ENCODE measurements at places on chromosomes 4 and X.
A peak's percentile ranks its signal among the peaks of the same experiment; 100 is the strongest.

GRCh38 chrX:39730662-39731329 lies 367.0 kb downstream of the BCOR start:
- DNase-seq = peak; percentile 52

GRCh38 chrX:120365320-120365719 lies 3.4 kb downstream of the ATP1B4 start:
- DNase-seq = peak; percentile 4

DNA sequence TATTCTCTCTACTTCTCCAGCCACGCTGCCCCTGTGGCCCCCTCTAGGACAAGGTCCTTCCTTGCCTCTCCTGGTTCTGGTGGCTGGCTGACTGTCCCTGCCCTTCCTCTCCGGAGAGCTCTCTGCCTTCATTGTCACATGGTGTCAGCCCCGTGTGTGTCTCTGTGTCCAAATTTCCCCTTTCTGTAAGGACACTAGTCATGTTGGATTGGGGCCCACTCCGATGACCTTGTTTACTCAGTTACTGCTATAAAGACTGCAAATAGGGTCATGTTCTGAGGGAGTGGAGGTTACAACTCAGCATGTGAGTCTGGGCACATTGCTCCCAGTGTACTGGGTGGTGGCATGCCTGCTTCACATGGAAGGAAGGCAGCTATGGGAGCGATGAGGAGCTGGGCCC lies 129.5 kb upstream of the PSAPL1 start:
- DNase-seq = no peak

DNA sequence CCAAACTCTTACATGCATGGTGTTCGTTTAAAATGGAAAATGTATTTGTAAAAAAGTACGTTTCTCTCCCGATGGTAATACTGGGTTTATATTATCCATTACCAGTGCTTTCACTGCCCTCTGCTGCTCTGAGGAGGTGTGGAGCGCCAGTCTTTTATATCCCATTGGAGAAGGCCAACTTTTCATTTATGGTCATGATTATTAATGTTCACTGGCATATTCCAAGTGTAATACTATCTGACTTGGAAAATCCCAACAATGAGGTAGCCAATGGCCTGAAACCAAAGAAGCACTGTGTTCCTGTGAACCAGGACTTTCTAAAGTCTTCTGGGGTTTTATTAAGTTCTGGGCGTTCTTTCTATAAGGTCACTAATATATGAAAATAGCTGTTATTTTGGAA lies 80.7 kb downstream of the SYNPO2 start:
- DNase-seq = no peak

- no peak for DNase-seq
These were observed 296.1 kb downstream of the TRIML1 start for GRCh38 chr4:188435381-188435780.

DNA sequence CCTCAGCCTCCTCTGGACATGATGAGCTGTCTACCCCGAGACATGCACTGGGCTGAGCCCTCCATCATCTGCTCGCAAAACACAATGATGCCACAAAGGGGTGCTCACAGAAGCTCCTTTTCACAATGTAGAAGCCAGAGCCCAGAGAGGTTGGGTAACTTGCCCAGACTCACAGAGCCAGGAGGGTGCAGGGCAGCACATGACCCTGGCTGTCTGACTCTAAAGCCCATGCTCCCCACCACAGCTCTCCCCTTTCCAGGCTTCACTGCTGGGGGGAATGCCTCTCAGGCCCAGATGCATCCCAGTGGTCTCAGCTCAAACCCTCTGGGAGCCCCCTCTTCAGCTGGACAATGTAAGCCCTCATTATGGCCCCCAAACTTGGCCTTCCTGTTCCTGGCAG lies 98.4 kb upstream of the AFAP1 start:
- DNase-seq = no peak

DNA sequence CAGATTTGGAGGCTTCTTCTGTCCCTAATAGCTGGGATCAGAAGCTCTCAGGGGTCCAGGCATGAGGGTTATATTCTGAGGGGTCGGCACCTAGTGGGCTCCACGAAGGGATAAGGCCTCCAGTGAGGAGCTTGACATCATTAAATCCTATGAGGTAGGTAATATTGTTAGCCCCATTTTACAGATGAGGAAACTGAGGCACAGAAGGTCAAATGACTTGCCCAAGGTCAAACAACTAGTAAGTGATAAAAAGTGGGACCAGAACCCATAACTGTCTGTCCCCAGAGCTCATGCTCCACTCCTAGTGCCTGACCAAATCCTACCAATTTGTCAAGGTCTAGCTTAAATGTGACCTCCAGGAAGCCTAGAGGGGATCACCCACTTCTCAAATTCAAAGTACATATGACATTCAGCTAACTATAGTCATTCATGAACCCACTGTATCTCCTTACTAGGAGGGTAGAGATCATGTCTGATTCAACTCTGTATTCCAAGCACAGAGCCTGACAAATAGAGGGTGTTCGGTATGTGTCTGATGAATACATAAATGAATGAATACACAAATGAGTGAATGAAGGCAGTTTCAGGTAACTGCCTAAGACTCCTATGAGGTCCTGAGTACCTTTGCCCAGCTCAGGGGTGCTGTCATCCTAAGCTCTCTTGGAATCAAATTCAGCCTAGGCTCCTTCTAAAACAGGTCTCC lies 43.3 kb downstream of the SMC1A start:
- no peak for DNase-seq
